ENCODE measurements at places on chromosomes 1 and 21. TPM values are rescaled to one million over a fixed set of nuclear protein-coding genes. Genes with fewer than 3 reads are reported as not detected.

The MNDA gene
- not detected for total RNA-seq

The HMCN1 gene
- 14.9 TPM for total RNA-seq

The HFM1 gene
- 8.3 TPM for total RNA-seq

The S100A14 gene
- total RNA-seq = not detected

The TRIM45 gene
- 6.0 TPM for total RNA-seq

The COL11A1 gene
- 959 TPM for total RNA-seq

The LHX4 gene
- total RNA-seq = not detected

The LORICRIN gene
- total RNA-seq = not detected

The SOX13 gene
- total RNA-seq = not detected

The LCK gene
- not detected for total RNA-seq

The AMPD1 gene
- total RNA-seq = not detected

The PEX10 gene
- 96.0 TPM for total RNA-seq

The EXO1 gene
- 46.2 TPM for total RNA-seq

The MANEAL gene
- 31.3 TPM for total RNA-seq

The ADGRL4 gene
- not detected for total RNA-seq

All from G401 (cell line).